Stimulated activated CD8-positive, alpha-beta memory T cell treated with anti-CD3 and anti-CD28 coated beads, Interleukin-4, amount 100 ng/mL, for 48 hours (primary cell): ENCODE measurements at places on chromosomes 3 and 15.

GRCh38 chr3:69819282-69819681 is 80.0 kb downstream of the MITF start:
- no peak for DNase-seq

DNA sequence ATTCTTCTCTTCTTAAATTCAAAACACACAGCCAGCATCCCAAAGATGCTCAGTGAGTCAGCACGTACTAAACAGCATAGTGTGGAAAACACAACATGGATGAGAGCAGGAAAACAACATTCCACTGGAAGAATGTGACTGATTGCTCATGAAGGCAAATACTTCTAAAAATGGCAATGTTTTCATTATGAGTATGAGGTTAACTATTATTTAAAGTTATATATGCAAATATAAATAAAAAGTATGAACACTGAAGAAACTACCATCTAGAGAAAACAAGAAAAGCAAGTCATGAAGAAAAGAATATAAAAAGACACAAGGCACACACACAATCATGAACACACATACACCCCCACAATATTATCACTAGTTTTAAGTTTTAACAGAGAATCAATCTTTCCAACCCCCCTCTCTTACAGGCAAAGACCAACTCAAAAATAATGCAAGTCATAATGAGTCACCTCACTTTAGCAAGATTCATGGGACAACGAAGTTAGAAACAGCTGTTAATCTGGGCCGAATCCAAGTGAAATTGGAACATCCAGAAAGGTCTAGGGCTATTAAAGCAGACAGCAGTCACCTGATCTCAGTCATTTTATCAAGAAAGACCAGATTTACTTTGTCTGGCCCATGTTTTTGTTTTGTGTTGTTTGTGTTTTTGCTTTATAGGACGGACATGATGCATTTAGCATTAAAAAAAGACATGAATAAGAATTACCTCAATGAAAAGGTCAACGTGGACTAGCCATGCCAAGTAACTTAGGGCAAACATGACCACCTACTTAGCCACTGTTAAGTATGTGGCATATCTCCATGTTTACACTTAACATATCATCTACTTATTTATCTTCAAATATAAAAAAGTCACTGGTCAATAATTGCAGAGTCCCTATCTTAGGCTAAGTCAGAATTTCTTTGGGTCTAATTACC is 18.1 kb downstream of the GBE1 start:
- DNase-seq: no peak

GRCh38 chr3:44960387-44961026 is 15.5 kb downstream of the ZDHHC3 start:
- no peak for DNase-seq

DNA sequence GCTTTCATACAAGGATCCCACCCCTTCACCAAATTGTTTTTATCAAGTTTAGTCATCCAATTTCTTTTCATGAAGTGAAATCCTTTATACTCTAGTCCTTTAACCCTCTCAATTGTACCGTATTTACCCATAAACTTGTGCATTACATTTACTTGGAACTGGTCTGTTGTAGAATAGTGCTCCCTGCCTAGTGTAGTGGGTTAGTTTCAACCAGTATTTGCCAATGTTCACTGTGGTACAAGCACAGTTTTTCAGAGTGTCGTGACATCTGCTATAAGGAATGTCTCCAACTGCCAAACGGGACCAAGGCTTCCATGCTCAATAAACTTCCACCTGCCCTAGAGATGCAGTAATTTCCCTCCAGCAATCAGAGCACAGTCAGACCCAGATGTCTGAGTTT is 211.9 kb downstream of the KCNAB1 start:
- DNase-seq: no peak

- DNase-seq: no peak
These were observed 8.6 kb upstream of the ARNT2 start for GRCh38 chr15:80395616-80396015.

DNA sequence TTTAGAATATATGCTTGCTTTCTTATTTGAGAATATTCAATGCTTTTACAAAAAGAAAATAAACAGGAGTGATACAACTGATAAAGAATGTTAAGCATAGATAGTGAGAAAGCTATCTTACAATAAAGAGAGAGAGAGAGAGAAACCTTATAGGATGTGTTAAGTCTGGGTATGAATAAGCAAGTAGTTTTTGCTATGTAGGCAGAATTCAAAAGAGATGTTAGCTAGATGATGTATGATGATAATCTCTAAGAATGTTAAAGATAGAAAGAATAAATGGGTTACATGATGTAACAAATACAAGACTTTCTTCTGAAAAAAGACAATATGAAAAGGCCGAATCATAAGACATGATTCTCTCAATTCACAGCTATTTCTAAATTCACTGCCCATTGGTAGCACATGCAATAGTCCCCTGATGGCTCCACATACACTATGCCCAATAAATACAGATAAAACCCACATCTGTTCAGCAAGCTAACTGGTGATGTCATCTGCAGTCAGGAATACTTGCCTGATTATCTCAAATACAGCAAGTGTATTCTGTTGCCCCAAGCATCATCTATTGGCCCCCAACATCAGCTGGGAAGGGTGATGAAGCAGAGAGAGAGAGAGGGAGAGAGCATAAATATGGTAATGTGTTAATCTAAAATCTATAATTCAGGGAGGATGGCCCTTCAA is 169.2 kb upstream of the LYSMD4 start:
- no peak for DNase-seq

- no peak for DNase-seq
These were observed 38.7 kb upstream of the CCDC50 start for GRCh38 chr3:191290311-191291025.

- peak; percentile 80 for DNase-seq
These were observed 13.0 kb upstream of the CSK start for GRCh38 chr15:74768771-74769342.

GRCh38 chr3:94561094-94561493 is 498.2 kb downstream of the NSUN3 start:
- DNase-seq: no peak

DNA sequence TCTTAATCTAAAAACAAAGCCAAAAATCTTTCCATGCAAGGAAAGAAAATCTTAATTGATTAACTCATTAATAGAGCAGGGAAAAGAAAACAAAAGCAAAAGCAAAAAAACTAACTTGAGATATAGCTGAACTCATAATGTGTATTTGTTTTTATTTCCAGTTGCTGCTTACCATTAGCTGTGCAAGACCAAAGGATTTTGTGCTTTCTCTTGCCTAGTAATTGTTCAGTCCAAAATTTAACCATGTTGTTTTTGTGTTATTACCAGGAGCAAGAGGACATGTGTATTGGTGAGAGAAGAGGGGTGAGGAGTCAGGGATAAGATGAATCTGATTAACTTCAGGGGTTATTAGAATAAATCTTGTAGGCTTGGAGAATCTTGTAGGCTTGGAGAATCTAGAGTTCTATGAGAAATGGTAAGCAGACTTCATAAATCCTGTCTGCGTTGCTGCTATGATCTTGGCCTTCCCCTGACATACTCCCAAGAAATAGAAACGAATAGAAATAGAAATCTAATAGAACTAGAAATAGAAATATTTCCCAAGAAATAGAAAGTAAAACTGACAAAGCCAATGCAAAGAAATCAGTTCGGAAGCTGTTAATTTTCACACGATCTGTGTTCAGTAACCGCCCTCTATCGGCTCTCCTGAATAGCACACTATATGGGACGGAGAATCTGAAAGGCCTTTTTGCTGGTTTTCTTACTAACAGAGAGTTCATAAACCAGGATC is 72.6 kb upstream of the TNFSF10 start:
- peak; percentile 30 for DNase-seq

- peak; percentile 68 for DNase-seq
These were observed 40.4 kb downstream of the WHAMM start for GRCh38 chr15:82849556-82850512.

DNA sequence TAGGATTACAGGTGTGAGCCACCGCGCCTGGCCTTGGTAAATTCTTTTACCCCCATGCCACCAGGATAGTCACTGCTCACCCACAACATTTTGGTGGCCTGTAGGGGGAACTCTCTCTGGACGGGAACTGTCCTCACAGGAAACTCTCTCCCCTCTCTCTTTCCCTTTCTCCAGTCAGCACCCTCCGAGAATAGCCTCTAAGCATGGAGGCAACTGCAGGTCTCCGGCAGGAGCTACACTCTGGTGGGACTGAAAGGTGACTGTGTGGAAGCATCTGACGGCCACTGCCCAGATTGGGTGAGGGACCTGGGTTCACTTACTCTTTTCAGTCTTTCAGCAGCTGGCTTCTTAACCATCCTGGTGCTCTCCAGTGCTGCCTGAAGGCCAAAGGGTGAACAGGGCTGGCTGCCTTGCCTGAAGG is 21.3 kb downstream of the TRANK1 start:
- DNase-seq: no peak

GRCh38 chr3:68631850-68632545 is 300.3 kb downstream of the TAFA4 start:
- no peak for DNase-seq

DNA sequence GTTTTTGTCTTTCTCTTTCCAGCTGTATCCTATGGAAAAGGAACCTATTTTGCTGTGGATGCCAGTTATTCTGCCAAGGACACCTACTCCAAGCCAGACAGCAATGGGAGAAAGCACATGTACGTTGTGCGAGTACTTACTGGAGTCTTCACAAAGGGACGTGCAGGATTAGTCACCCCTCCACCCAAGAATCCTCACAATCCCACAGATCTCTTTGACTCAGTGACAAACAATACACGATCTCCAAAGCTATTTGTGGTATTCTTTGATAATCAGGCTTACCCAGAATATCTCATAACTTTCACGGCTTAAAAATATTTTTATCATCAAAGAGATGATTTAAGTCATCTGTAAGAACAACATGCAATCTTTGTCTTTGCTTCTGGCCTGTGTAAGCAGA is 44.9 kb upstream of the PARP14 start:
- DNase-seq: no peak

DNA sequence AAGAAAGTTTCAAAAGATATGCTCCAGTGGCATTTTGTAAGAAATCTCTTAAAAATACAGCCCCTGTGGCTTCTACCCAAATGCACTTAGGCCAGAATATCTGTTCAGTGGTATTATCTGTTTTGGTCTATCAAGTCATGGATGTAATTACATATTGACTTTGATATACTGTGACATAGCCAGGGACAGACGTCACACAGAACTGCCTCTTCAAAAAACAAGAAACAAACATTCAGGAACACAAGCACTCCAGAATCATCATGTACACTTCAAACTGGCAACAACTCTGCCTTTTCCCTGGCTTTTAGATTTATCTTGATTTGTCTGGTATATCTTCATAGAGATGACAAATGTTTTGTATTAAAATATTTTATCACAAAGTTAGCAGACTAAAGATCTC is 240.3 kb downstream of the IL5RA start:
- no peak for DNase-seq

GRCh38 chr15:78418686-78419085 is 19.3 kb upstream of the IREB2 start:
- DNase-seq: no peak

DNA sequence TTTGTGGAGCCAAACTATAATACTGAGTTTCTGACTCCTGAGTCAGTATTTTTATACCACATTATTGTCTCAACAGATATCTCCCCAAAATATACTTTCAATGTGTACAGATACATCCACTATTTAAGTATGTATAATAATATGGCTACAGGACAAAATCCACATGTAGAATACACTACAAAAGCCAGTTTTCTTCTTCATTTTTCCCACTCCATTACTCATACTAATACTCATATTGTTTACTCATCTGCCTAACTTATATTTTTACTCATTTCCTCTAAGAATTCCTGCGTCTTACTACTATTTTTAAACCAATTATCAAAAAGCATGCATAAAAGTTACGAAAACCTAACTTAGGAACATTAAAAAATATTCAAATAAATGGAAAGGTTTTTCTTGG is 440.8 kb downstream of the ZNF385D start:
- DNase-seq: no peak

DNA sequence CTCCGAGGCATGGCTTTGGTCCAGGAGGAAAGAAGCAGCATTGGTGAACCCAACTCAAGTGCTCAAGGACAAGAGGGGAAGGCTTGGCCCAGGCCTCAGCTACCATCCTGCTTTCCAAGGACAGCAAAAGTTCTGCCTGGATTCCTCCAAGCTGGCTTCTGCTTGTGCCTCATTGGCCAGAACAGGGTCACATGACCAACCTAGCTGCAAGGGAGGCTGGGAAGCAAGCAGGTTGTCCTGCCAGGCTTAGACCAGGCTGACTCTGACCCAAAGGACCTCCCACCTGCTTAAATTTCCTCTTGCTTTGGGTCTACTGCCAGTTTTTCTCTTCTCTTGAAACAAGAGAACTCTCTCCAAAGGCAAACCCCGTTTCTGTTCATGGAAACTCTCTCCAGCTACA is 70.7 kb downstream of the RPN1 start:
- DNase-seq: no peak

DNA sequence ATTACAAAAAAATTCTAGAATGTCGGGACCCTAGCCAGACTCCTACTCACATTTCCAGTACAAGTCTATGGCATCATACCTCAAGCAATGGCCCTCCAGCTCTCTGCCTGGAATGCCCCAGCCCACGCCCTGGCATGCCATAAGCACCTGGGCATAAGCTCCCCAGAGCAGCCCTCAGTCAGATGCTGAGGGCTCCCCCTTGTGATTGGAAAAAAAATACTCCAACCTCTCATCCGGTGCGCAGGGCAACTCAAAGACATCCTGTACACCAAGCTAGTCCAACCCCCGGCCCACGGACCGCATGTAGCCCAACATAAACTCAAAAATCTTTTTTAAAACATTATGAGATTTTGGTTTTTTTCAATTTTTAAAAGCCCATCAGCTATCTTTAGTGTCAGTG is 115.4 kb downstream of the NEK10 start:
- DNase-seq: peak; percentile 24

DNA sequence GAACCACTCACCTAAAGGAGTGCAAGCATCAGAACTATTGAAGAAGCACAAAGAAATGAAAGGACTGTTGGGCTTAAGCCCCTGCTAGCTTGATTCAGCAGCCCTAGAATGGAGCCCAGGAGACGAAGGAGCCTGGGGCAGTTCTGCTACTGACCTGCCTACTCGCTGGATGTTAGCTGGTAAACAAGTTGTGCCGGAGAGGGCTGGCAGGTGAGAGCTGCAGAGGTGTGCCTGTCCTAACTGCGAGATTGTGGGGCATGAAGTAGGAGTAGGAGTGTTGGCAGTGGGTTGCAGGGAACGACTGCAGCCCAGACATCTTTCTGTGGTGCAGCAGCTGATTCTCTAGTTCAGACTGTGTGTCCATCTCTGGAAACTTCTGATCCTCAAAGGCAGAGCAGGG is 75.2 kb upstream of the GSK3B start:
- DNase-seq: no peak

DNA sequence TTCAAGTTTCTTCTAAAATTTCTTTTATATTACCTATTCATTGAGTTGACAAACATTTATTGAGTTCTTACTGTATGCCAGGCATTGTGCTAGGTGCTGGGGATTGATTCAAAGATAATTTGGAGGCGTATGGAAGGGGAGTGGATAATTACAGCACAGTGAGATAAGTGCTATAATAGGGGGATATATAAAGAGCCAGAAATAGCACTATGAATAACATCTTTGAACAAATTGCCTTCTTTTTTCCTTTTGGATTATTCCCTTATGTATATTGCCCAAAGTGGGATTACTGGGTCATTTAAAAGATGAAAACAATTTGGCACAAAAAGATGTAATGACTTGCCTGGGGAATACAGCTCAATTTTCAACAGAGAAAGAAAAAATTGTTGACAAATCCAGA is 64.6 kb downstream of the LPP start:
- DNase-seq: no peak

GRCh38 chr15:50190166-50190570 is 8.2 kb downstream of the SLC27A2 start:
- DNase-seq: no peak

- no peak for DNase-seq
These were observed 75.6 kb downstream of the BFSP2 start for GRCh38 chr3:133475245-133476010.
